ENCODE measurements at places on chromosomes 2 and 18.

GRCh38 chr2:65402323-65402722 lies 30.1 kb downstream of the SPRED2 start:
- no peak for DNase-seq

DNA sequence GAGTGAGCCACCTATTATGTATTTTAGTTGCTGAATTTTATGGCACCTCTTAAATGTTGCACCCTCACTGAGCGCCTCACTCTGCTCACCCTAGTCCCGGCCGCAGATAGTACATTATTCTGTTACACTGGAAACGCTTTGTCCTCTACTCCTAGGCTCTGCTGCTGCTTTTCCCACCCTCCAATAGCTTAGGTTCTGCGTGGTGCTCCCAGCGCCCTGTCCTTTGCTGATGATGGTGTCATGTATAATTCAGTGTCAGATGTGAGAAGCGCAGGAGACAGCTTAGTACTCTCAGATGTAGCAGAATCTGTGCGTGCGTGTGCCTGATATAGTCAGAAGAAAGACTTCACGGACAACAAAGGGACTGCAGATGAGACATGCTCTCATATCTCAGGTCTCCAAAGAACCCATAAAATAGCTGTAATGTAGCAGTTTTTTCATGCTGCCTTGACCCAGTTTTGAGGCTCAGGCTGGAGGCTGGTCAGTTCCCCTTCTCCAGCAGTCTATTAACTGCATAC lies 1.4 kb upstream of the REEP1 start:
- DNase-seq = no peak

DNA sequence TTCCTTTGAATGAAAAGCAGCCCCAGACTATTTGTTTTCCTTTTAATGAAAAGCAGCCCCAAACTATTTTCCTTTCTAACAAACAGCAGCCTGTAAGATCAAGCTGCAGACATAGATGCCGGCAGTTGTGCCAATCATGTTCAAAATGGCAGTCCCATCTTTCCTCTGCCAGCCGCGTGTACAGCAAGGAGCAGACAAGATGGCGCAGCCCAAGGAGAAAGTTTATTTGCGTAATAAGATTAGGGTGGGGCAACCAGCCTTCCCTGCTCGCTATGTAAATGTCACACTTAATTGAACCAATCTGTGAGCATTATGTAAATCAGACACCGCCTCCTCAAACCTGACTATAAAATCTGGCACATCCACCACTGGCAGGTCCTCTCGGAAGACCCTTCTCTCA lies 226.0 kb downstream of the TGIF1 start:
- no peak for DNase-seq

DNA sequence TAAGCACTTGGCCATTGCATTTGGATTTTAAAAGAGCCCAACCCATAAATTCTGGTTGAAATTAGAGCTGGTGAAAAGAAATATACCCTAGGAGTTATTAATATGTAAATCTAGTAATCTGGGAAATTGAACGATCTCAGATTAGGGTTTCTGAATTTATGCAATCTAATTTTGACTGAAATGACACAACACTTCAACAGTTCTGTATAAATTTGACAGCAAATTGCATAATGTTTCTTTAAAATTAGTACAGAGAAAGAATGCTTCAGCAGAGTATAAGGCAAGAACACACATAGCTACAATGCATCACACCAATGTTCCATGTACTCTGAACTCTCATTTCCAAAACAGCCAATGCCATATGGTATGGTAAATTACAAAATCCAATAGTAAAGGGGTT lies 201.5 kb upstream of the ITGA4 start:
- no peak for DNase-seq

DNA sequence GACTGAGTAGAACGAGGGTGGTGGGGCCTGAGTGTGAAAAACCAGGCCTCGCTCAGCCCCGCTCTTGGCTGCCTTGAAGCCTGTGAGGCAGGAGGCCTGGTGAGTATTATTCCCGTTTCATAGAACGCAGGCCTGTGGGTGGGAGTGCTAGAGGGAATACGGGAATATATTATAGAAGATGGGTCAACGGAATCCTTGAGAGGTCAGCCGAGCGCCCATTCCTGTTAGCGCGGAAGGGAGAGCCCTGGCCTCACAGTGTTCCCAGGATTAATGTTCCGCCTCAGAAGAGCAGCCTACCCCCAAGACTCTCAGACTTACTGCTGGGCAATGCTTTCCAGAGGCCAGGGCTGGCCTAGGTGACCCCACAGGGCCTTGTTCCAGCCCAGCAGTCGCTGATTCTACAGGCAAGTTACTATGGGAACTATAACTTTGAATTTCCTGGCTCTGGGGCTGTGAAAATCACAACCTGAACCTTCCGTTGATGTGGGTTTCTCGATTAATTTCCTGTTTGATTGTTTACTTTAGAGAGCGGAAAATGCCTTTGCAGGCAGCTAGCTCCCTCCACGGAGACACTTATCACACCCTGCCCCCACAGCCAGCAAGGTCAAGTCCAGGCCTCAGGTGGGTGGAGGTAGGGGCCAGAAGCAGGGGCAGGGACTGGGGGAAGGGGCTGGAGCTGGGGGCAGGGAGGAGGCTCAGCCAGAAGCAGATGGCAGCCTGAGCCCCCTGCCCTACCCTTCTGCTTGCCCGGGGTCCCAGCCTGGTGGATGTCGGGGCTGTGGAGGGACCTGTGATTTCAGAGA lies 108.3 kb downstream of the SMAD7 start:
- DNase-seq = no peak
